NCI-H82 (cell line): ENCODE measurements at places on chromosomes 11 and 22.
A peak's percentile ranks its signal among the peaks of the same experiment; 100 is the strongest.

DNA sequence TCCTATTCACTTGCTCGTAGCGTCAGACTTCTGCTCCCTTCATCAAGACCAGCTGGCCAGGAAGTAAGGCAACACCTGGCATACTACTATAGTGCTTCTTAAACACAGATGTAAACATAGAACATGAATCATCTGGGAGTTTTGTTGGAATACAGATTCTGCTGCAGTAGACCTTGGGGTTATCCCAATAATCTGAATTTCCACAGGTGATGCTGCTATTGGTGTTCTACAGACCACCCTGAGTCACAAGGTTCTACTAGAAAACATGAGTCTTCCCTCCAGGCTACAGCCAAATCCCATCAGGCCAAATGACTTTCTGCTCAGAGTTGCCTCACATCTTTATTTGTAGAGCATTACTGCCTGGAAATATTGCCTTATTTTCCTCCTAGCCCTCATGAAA, 175.2 kb downstream of the NELL1 start:
- DNase-seq, result no peak

DNA sequence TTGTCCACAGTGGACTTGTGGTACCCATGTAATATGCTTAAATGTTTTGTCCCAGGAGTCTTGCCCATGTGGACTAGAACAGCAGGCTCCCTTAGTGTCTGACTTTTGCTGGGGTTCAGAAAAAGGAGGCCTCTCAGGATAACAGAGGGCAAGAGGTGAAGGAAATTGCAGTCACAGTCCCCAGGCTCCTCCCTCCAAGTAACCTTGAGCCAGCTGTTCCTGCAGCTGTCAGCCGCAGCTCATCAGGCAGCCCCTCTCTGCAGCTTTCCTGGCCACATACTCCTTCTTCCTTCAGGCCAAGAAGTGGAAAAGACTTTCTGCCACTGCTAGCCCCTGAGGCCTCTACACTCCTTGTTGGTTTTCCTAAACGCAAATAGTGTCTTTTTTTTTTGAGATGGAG, 6.3 kb upstream of the MYO18B start:
- no peak for DNase-seq

DNA sequence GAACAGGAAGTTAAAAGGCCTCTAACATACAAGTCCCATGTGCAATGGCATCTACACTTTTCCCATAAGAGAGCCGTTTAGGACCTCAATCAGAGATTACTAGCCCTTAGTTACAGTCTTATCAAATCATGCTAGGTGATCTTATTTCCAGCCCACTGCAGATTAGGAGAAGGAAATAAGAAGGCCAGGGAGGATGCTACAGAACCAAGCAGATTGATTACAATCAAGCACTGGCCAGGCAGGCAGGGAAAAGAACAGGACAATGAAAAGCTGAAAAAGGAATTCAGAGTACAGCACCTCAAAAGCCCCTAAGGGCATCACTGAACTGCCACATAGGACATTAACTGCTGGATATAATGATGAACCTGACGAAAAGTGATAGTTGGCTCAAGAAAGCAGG, 73.0 kb downstream of the CLPB start:
- no peak for DNase-seq

- DNase-seq, result peak; percentile 63
These were observed 784 bp downstream of the SULT4A1 start for GRCh38 chr22:43861529-43861928.

DNA sequence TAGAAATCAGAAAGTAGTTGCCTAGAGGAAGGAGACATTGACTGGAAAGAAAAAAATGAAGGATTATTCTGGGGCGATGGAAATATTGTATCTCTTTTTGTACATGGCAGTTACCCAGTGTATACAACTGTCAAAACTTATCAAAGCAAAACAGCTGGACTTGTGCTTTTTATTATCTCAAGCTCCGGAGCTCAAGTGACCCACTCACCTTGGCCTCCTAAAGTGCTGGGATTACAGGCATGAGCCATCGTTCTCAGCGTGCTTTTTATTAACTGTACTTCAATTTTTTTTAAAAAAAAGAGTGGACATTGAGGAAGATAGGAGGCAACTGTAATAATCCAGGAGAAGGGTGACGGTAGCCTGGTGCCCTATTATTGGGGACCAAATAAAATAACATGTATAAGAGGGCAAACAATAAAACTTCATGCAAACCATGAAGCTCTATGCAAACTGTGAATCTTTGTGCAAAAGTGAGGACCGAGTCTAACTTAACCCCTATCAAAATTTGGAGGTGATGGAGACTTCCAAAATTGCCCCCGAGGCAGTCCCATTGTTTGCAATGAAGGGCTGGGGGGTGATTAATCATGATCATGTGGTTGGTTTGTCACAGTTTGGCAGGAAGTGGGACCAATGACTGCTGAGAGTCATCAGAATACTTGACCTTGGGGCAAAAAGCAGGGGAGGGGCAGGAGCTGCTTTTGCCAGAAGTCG, 23.5 kb downstream of the FZD4 start:
- DNase-seq, result no peak

DNA sequence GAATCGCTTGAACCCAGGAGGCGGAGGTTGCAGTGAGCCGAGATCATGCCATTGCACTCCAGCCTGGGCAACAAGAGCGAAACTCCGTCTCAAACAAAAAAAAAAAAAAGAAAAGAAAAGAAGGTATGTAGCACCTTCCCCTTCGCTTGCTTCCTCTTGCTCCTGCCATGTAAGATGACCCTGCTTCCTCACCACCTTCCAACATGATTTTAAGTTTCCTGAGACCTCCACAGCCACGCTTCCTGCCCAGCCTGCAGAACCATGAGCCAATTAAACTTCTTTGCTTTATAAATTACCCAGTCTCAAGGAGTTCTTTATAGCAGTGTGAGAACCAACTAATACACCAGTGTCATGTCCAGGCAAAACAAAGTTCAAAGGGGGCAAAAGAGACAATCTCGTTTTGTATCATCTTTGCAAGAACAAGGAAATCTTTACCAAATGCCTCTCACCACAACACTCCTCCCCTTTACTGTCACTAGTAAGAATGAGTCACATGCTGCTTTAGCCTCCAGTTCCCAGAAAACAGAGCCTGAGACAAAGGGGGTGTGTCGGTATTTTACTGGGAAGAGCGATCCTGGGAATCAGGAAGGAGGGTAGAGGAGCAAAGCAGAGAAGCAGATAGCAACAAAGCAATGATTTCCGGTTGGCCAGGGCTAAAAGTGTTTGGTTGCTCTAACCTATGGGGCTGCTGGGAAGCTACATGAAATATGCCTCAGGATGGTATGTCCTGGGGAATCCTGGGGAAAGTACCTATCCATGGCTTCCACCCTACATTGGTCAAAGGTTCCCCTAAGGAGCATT, 10.5 kb upstream of the MCHR1 start:
- DNase-seq, result no peak

DNA sequence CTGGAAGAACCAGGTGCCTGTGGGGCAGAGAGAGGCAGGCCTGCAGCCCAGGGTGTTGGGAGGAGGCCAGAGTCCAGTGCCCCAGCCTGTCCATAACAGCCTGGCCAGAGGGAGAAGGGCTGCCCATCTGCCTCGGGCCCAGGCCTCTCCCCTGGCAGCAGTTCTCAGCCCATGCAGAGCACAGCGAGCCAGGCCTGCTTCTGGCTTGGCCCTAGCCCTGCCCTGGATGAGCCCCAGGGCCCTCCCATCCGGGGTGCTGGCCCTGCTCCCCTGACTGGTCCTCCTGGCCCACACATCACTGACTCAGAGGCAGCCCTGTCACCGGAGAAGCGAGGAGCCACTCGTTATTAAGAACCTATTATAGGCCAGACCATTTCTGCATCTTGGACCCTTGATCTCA, 19.7 kb upstream of the MYRF start:
- DNase-seq, result no peak

GRCh38 chr11:100340466-100341319, 346.4 kb upstream of the ARHGAP42 start:
- peak; percentile 1 for DNase-seq

DNA sequence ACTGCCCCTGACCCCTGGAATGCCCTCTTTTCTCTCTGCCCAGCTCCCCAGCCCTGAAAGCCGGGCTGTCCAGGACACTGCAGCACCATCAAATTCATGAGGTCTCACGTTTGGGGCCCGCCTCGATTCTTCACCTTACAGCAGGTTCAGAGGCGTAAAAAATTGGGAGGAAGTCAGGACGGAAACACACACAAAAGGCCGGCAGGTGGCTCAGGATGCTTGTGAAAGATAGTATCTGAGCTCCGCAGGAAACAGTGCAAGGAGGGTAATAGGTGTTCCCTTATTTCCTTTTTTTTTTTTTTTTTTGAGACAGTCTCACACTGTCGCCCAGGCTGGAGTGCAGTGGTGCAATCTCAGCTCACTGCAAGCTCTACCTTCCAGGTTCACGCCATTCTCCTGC, 4.1 kb downstream of the RFPL2 start:
- DNase-seq, result no peak

DNA sequence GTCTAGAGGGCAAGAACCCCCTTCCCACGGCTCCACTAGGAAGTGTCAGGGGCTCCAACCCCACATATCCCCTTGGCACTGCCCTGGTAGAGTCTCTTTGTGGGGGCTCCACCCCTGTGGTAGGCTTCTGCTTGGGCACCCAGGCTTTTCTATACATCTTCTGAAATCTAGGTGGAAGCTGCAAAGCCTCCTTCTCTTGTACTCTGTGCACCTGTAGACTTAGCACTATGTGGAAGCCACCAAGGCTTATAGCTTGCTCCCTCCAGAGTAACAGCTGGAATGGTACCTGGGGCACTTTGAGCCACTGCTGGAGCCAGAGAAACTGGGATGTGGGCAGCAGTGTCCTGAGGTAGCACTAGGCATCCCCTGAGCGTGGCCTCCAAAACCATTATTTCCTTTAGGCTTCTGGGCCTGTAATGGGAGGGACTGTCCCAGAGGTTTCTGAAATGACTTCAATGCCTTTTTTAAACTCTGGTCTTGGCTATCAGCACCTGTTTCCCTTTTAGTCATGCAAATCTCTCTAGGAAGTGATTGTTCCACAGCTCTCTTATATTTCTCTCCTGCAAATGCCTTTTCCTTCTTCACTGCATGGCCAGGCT, 68.4 kb downstream of the TRAF6 start:
- no peak for DNase-seq

DNA sequence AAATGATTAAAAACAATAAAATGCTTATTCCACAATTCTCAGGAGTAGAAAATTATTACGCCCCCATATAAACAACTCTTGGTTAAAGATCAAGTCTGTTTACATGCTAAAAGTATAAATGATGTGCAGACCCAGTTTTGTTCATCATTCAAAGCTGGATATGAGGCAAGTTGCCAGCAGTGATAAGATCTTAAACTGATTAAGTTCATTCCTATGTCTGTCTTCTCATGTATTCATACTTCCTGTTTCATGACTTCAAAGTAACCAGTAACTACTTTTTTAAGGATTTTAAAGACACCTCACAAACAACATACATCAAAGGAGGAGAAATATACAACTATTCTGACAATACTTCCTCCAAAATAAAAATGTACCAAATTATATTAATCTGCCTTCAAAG, 55.0 kb upstream of the ARHGAP32 start:
- DNase-seq, result no peak

GRCh38 chr22:42719133-42719532, 1.5 kb downstream of the A4GALT start:
- no peak for DNase-seq
